Vagina (tissue), 2 donors: ENCODE measurements at places on chromosomes 1 and 21.

GRCh38 chr1:240914506-240914905 lies 302.6 kb upstream of the GREM2 start:
- DNase-seq, result no peak

DNA sequence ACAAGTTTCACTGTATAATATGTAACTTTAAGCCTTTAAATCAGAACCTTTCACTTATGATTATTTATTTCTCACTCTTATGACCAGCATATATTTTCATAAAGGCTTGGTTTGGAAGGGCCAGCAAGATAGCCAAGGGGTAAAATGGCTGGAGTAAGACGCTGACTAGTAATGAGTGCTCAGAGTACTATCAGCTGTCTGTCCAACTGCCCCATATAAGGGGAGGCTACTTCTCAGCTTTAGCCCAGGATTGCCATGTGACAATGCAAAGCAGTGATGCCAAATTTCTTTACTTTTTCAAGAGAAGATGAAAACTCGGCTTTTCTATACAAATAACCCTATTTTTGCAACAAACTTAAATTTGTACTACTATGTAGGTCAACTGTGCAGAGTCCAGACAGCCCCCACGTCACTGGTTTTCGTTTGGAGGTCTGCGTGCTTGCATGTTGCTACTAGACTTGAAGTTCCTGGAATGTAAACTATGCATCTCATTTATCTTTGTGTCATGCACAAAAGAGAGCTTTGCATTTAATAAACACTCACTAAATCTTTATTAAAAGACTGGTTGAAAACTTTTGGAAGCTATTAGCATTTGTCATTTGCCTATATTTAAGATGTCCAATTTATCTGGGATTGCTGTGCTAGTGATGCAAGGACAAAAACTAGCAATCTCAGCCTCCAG lies 110.4 kb downstream of the TNFSF18 start:
- no peak for DNase-seq

GRCh38 chr1:25573591-25573930 lies 30.2 kb downstream of the LDLRAP1 start:
- DNase-seq, result no peak

- DNase-seq, result no peak
Measured at GRCh38 chr1:73326663-73327062, 871.3 kb downstream of the LRRIQ3 start.

- no peak for DNase-seq
Measured at GRCh38 chr1:157732755-157733154, 32.2 kb upstream of the FCRL3 start.

GRCh38 chr1:101122452-101123166 lies 97.0 kb upstream of the DPH5 start:
- no peak for DNase-seq
